ENCODE measurements at places on chromosomes 13 and 19. TPM values are rescaled to one million over a fixed set of nuclear protein-coding genes. Genes with fewer than 3 reads are reported as not detected.
A peak's percentile ranks its signal among the peaks of the same experiment; 100 is the strongest.

DNA sequence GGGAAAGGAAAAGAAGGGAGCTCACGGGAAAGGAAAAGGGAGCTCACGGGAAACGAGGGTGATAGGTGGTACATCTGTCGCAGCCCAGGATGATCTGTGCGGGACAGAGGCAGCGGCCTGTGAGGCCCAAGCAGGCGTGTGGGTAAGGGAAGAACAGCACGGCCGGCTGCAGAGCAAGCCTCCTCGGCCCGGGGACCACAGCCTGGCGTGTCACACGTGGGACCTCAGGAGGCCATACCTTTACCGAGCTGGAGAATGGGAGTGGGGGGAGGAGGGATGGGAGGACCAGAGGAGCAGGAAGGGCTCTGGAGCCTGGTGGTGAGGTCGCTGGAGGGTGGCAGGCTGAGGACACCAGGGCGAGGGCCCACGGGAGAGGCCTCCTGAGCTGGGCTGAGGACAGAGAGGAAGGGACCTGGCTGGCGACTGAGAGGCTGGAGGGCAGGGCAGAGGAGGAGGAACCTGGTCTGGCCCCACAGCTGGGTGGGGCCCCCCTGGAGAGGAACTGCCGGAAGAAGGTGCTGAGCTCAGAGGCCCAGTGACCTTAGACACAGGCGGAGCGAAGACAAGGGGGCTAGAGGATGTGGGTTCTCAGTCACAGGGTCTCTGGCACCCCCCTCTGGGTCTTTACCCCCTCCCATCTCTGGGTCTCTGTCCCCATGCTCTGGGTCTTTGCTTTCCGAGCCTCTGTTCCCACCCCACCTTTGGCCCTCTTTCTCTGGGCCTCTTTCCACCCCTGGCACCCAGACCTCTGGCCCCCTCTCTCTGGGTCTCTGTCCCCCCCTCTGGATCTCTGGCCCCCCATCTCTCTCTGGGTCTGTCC, 2.9 kb upstream of the FTL start:
- DNase-seq = peak; percentile 75

- no peak for DNase-seq
These were observed 10.7 kb upstream of the CACNG6 start for GRCh38 chr19:53980539-53981375.

GRCh38 chr13:64471916-64472315, 2758.2 kb downstream of the PCDH9 start:
- no peak for DNase-seq

Gene AMER2
- 0.04 TPM for total RNA-seq

GRCh38 chr19:15913384-15913783, 15.5 kb upstream of the CYP4F2 start:
- no peak for DNase-seq

DNA sequence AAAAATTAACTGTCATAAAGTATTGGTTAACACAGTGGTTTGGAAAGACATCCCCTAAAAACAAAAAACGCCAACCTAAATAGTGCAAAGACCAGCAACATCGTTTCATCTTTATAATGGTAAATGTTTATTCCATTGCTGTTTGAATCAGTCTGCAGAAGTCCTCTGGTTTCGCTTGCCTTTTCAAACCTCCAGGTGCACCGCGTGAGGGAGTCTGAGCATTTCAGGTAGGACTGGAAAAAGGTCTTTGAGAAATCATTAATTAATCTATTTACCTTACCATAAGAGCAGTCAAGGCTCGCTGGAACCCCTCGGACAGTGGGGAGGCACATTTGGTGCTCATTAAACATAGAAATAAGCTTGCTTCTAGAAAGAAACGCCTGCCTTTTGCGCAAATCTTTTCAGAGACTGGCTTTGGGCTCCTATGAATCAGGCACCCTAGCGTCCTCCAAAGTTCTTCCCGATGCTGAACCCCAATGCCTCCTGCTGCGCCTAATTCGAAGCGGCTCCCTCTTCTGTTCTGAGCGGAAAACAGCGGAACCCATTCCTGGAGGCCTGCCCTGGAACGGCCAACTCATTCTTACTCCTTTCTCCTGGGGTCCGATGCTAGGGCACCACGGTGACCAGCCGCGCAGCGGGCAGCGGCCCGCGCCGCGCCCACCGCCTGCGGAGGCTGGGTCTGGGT, 951 bp upstream of the MTUS2 start:
- DNase-seq = no peak

DNA sequence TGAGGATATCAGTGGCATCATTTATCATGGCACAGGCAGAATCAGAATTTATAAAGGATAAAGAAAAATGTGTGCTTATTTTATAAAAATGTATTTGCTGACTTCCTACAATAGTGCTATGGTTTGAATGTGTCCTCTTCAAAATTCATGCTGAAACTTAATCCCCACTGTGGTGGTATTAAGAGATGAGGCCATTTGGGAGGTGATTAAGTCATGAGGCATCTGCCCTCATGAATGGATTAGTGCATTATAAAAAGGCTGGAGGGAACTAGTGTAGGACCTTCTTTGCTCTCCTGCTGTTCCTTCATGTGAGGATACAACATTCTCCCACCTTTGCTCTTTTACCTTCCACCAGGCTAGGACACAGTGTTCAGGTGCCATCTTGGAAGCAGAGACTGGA, 212.8 kb downstream of the RFC3 start:
- no peak for DNase-seq

Gene FREM2
- 9.2 TPM for total RNA-seq

Gene NLRP5
- total RNA-seq = not detected

Gene ACER1
- not detected for total RNA-seq

Gene KCNRG
- total RNA-seq = 0.45 TPM

GRCh38 chr13:41137241-41137640, 4.6 kb upstream of the KBTBD6 start:
- DNase-seq = no peak

- DNase-seq = no peak
These were observed 8.6 kb downstream of the ABCC4 start for GRCh38 chr13:95292622-95293021.

DNA sequence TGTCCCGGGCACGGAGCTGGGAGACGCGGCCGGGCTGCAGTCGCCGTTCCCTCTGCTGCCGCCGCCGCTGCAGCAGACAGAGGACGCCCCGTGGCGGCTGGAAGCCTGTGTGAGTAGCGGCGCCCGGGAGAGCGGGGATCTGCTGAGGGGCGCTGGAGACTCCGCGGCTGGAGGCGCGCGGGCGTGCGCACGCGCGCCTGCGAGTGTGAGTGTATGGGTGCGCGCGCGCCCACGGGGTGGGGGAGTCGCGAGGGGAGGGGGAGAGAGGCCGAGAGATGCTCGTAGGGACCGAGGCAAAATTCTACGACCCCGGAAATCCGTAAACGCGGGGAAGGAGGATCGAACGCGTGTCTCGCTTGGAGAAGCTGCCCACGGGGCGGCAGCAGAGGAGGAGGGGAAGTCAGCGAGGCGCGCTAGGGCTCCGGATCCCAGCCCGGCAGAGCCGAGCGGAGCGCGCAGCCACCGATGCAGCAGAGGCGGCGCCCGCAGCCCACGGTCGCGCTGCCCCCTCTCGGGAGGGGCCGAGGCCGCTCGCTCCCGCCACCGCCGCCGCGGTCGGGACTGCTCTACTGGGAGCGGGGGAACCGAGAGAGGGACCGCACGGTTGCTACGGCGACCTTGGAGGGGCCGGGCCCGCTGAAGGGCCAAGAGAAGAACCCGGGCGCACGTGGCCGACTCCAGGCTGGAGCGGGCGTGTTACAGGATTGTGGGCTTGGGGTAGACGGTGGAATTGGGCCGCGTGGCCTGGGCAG, at the start of gene ENOX1:
TSS of gene ENOX1 (minus strand) at position 207 of the 752 bp plus-strand sequence.
- DNase-seq = peak; percentile 68

GRCh38 chr19:2132731-2133490, 18.5 kb downstream of the AP3D1 start:
- DNase-seq = no peak

Gene ADM5
- 3.7 TPM for total RNA-seq

GRCh38 chr19:33399745-33400681, 26.5 kb downstream of the CEBPG start:
- peak; percentile 51 for DNase-seq

Gene ZNF221
- 12.2 TPM for total RNA-seq

Gene GJA3
- not detected for total RNA-seq

DNA sequence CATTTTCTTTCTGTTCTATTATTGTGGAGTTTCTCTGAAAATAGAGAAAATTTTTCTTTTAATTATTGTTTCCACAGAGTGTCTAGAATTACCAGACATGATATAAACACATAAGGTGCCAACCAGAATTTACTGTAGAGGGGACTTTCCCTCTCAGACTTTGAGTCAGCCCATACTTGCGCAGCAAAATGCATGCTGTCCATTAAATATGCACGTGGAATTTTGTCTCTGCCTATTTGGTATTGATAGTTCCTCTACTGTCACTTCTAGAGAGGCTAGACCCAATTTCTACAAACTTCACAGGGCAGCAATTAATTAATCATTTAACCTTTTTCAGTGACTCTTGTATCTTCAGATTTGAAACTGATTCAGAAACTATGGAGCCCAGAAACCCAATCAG, 8.9 kb downstream of the ZNF93 start:
- DNase-seq = no peak

GRCh38 chr19:7658219-7658686, 10.6 kb upstream of the RETN start:
- DNase-seq = no peak

GRCh38 chr13:110698689-110699088, 7.2 kb downstream of the CARS2 start:
- DNase-seq = peak; percentile 19

DNA sequence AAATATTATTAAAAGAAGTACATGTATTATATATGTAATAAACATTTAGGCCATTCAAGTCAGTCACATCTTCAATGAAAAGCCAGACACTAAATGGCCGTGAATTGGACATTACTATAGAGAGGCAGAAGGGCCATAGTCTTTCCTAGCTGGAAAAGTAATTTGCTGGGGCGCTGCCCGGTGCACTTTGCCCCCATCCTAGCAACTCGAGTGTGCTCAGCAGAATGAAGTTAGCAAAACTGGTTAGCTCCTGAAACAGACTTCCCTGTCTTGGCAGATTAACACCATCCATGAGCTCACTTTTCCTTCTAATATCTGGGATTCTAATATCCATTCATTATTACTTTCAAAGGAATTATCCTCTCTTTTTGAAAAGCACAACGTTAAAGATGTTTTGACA, 2.8 kb upstream of the SPRYD7 start:
- DNase-seq = no peak

DNA sequence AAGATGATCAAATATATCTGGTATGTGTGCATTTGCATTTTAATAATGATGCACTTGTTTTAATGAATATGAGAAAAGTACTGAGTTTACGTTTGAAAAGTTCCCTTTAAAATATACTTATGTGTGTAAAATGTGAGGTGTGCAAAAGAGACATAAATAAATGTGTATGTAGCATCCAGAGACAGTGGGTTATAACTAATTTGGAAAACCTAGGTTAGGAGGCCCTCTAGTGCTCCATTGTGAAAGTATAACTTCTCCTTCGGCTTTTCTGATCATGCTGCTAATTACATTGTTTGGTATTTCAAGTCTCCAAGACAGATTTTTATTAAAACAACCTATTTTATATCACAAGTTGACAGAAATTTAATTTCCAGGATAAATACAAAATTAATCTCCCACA, 30.1 kb downstream of the SCEL start:
- DNase-seq = no peak

Gene CNN2
- 120 TPM for total RNA-seq

Gene PRR20B
- not detected for total RNA-seq

Gene FCAR
- 5.2 TPM for total RNA-seq

Gene PALM
- 130 TPM for total RNA-seq

DNA sequence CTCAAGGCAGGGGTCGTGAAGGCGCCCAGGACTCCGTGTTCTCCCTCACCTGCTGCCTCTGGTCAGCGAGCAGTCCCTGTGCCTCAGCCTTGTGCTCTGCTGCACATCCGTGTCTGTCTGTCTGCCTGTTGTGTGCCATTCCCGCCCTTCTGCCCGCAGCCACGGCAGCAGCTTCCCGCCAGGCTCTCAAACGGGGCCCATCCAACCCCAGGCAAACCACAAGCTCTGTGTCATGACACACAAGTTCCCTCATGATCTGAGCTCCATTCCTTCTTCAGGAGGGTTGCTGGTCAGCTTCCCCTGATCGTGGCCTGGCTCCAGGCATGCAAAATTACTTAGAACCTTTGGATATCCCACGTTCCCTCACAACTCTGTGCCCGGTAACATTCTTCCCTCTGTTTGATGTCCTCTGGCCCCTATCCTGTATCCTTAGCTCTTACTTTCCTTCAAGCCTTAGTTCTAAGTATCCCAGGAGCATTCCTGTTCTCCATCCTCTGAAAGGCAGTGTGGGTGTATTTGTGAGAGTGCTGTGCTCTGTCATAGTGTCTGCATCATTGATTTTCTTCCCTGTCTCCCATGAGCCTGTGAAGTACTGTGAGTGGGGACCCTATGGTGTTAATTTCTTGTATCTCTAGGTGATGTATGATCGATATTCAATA, 3.2 kb downstream of the GPR183 start:
- DNase-seq = no peak

GRCh38 chr13:94515374-94515773, 35.9 kb upstream of the DCT start:
- DNase-seq = no peak

- no peak for DNase-seq
These were observed 2190.3 kb upstream of the PCDH20 start for GRCh38 chr13:63605962-63606361.

Gene CALR3
- total RNA-seq = not detected

Gene FBXO17
- 30.0 TPM for total RNA-seq

DNA sequence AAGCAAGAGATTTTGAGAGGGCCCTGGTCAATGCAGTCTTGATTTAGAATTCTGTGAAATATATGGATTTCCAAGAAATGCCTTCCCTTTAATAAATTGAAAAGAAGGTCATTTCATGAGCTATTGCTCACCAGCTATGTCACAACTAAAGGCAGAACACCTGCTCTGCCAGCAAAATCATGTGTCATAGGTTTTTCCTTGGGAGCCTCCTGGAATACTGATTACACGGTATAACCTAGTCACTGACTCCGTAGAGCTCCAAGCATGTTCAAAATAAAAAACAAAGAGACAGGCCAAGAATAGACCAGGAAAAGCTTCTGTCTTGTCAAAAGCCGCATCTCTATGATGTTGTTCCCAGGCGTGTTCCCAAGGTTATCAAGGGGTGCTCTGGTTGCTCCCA, 45.5 kb downstream of the HSPH1 start:
- DNase-seq = no peak

DNA sequence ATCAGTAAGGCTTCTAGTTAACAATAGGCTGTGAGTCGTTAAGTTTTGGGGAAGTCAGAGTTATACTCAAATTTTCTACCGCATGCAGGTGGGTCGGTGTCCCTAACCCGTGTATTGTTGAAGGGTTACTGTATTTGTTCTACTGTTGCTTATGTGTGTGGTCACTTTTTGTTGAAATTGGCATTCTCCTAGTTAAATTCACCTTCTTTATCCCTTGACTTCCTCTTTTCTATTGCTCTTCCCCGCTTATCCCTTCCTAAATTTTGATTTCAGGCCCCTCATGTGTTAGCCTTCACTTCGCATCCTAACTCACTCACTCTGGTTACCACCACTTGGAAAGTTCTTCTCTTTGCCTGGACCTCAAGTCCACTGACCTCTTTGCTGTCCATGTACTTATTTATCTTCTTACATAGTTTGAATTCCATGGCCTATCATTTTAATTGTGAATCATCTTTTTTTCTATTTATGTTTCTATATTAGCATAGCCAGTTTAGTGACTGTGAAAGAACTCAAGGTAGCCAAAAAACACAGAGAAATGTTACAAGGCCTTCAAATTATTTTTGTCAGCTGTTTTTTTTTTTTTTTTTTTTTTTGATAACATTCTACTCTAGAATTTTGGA, 52.9 kb downstream of the NDFIP2 start:
- DNase-seq = no peak

Gene PTH2
- not detected for total RNA-seq

Gene KLF2
- total RNA-seq = 105 TPM

Gene ZNF8
- 6.9 TPM for total RNA-seq

GRCh38 chr19:46898731-46899130, 37.9 kb downstream of the ARHGAP35 start:
- DNase-seq = peak; percentile 13

- no peak for DNase-seq
These were observed 136.3 kb upstream of the SERP2 start for GRCh38 chr13:44237276-44237767.

Data from sciatic nerve (tissue), 2 donors.